ENCODE measurements at places on chromosomes 4 and X.

DNA sequence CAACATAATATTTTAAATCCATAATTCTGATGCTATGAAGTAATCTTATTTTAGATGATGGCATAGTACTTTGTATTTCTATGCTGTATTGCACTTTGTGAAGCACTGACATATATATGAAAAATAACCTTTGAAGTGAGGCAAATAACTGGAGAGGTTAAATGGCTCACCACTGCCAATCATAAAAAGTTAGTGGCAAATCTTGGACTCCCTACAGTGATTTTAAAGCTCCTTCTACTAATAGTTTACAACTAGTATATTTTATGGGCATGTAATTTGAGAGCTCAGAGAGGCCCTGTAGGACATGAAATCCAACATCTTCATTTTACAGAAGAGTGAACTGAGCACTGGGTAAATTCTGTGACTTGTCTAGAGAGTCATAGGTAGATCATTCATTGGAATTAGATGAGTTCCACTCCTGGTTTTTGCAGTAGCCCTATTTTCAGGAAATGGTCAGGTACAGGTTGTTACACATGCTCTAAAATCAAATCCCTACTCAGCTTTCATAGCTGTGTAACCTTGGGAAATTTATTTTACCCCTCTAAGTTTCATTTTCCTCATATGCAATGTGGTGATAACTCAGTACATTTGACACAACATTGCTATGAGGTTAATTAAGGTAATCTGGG, 804 bp upstream of the GC start:
- DNase-seq, result no peak

DNA sequence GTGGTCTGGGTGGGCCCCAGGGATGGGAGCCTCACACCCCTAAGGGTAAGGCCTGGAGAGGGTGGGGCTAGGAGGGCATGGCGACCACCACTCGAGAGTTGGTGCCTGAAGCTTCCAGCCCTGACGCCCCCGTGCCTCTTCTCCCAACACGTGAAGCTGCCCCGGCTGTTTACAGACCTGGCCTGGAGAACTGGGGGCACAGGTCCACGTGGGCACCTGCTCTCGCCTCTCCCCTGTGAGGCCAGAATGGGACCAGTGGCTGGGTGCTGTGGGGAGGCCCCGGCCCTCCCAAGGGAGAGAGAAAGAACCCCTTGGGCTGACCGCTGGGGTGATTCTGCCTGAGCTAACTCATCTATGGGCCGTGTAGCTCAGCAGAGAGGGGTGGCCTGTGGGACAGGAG, 15.5 kb downstream of the NAT8L start:
- no peak for DNase-seq

DNA sequence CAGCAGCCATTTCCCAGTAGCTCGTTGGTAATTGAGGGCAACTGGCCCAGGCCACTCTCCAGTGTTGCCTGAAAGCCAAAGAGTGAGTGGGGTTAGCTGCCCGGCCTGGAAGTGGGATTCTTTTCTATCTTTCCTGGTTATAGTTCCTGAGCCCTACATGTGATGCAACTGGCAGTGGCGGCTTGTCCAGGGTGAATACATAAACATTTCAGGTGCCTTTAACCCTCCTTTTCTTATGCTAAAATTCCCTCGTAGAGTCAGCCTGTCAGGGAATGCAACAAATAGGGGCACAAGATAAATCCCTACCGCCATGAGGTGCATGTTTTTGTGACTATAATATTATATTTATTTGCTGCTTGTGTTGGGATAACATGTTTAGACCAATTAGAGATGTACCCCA, 13.4 kb upstream of the HERC5 start:
- no peak for DNase-seq

DNA sequence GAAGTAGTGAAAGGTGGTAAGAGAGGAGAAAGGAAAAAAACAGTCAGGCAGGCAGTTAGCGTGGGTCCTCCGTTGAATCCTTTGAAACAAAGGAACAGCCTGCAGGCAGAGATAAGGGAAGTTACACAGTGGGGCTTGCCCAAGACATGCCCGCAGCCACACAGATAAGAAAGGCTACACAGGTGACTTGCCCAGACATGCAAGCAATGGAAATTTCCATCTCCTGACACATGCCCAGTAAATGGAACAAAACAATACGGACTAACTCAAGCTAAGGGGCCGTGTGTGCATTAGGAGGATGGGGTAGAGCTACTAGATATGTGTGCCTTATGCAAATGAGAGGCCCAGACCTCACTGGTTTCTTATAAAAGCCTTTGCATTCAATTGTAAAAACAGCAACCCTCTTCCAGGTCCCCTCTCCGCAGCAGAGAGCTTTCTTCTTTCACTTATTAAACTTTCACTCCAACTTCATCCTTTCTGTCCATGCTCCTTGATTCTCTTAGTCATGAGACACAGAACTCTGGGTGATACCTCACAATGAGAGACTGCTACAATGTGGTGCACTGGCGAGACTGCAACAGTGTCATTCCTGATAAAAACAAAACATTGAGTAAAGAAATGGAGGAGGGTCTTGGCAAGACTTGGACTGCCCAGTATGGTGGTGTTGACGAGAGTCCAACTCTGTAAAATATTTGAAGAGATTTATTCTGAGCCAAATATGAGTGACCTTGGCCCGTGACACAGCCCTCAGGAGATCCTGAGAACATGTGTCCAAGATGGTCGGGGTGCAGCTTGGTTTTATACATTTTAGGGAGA, 997.4 kb upstream of the PRKX start:
- DNase-seq, result no peak

DNA sequence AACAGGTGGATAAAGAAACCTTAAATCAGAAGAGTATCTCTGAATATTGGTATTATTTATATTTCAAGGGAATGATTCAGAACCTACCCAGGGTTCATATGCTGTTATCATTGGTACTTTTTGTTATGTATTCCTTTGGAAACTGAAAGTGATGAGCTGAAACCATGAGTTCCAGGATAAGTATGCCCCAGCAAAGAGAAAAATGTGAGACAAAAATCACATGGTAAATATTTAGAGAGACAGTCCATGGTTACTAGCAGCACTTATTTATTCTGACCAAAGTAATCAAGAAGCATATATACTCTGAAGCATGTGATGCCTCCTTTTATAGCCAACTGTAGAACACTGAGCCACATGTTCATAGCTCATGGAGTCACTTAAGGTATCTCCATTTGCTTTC, 277.7 kb downstream of the ARAP2 start:
- no peak for DNase-seq

GRCh38 chr4:74990276-74990875, 57.5 kb downstream of the PARM1 start:
- DNase-seq, result no peak

DNA sequence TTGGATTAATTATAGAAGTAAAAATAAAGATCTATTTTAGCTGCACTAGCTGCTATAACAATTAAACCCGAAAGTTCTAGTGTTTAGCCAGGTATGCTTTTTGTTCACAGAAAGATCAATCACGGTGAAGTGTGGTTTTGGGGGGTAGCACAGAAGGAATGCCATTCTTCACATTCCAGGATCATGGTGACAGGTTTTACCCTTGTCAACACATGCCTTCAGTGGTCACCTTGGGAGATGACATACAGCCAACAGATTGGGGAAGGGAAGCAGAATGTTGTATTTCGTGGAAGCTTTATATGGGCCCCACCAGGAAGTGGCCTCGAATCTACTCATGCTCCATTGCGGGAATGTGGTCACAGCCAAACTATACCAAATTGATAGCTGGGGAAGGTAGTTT, 753.6 kb downstream of the RAPGEF2 start:
- DNase-seq, result no peak
